ENCODE measurements at places on chromosomes 7 and 10. TPM values are rescaled to one million over a fixed set of nuclear protein-coding genes. Genes with fewer than 3 reads are reported as not detected.

Gene C10orf105
- not detected for total RNA-seq

Gene DENND11
- total RNA-seq, result 8.1 TPM

Gene SLC18A3
- not detected for total RNA-seq

Gene PON1
- not detected for total RNA-seq

DNA sequence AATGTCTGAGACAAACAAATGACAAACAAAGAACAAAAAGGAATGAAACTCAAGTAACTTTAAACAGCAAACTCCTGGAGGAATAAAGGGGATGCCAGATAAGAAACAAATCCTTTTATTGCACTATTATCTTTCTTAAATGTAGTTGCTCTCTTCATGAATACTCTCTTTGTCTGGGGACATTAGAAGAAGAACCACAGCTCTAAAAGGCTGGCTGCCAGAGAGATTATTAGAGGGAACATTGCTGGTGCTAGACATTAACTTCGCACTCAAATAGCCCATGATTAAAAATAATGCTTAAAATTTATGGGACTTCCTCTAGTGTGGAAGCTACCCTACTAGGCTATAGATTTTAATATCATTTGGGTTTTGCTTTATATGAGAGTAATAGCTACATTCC lies 1330.4 kb downstream of the XPNPEP1 start:
- DNase-seq, result no peak

DNA sequence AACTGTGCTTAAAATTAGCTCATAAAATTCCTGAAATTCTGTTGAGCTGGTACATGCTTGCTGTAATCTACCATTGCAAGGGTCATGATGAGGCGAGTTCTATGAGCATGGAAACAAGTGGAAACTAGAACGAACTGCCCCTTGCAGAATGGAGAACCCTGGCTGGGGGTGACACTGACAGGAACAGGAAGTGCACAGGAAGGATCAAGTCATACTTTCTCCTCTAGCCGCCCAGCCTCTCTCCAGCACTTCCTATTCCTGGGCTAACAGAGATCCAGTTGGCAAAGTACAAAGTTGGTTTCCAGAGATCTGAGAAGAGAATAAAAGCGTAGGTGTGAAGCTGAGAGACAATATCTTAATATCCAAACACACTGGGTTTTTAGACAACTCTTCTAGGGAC lies 414.2 kb upstream of the PODXL start:
- no peak for DNase-seq

GRCh38 chr7:84144935-84145334 lies 49.7 kb downstream of the SEMA3A start:
- no peak for DNase-seq

DNA sequence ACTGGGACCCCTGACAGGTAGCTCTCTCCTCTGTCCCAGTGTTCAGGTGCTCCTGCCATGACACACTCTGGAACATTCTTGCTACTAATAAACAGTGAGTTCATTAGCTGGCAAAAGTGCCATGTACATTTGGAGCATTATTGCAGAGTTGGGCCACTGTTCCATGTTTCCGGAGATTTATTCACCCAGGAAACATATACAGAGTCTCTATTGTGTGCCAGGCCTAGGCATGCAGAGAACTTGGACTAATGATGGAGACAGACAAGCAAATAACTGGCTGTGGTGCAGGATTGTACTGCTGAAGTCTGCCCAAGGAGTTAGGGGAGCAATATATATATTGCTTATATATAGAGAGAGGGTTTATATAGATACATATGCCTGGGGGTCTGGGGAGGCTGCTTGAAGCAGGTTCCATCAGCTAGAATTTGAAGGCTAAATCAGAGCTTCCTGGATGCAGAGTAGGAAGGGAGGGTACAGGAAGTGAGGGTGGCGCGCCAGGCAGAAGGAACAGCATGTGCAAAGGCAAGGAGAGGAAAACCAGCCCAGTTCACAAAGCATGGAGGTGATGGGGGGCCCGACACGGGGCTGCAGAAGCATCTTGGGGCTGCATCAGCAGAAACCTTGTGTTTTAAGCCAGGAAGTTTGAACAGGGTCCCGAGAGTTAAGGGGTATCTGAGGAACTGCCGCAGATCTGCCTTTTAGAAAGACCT lies 22.7 kb upstream of the EEPD1 start:
- DNase-seq, result no peak

DNA sequence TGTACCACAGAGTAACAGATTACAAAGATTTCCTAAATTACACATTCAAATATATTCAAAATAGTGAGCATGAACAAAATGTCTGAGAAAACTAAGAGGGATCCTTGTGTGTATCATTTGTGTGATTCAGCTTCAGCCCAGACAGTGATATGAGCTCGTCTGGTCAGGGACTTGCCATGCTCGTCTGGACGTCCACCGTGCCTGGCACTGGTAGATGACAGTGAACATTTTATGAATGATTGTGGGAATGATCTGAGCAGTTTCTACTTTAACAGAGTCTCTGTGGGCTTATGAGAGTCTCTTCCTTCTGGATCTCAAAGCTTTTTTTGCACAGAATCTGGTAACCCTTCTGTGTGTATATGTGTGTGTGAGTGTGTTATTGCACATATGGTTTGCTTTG lies 34.2 kb upstream of the ANKRD2 start:
- DNase-seq, result peak; percentile 35

DNA sequence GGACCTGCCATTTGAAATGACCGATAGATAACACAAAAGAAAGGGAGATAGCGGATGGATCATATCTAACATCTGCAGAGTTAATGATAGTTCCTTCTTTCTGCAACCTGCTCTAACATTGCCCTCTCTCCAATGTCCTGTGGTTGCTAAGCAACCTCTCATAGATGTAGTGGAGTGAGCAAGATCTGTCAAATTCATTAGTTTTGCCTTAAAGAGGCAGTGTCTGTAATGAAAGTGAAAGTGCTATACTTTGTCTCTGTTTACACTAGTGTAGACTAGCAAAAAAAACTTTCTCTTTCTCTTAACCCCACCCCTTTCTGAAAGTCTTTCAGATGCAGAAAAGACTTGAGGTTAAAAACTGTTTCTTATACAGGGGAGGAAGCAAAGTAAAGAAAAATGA lies 1196.9 kb downstream of the SORCS3 start:
- peak; percentile 27 for DNase-seq
